ENCODE measurements at places on chromosomes 6 and 20. TPM values are rescaled to one million over a fixed set of nuclear protein-coding genes. Genes with fewer than 3 reads are reported as not detected.

GRCh38 chr20:48211238-48211637, 426.0 kb upstream of the SULF2 start:
- H3K36me3 ChIP-seq: no peaks in the 10 kb centered on the region
- no peaks in the 10 kb centered on the region for H3K4me1 ChIP-seq
- DNase-seq: no peak
- H3K27ac ChIP-seq: no peak overlapping the region
- no peak overlapping the region for H3K4me3 ChIP-seq

- peak overlapping the region; percentile 69 for H3K4me3 ChIP-seq
- peak overlapping the region; percentile 93 for H3K27ac ChIP-seq
- peaks cover 37% of the 10 kb centered on the region for H3K4me1 ChIP-seq
- peak; percentile 69 for DNase-seq
- H3K27me3 ChIP-seq: no peaks in the 10 kb centered on the region
Observed at GRCh38 chr6:128491100-128491581, 29.3 kb downstream of the PTPRK start.

DNA sequence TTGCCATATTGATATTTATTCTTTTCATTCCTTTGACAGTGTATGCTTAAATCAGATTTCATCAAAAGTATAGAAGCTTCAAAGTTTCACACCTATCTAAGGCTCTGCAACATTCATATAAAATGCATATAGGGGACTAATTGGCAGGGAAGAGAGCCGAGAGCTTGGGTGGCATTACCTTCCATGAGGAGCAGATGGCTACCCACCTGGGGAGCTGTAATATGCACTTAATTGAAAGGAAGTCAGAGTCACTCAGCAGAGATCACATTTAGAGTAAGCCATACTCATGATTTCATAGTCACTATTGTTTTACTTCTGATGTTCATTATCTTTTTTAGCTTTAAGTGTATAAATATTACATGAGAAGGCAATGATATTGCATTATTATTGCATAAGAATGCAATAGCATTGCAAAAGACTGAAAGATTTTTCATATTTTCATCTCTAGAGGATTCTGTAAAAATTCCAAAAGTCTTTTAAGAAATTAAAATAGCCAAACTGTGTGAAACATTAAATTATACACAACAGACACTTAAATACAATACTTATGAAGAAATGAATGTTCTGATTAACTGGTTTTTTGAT, 1305.2 kb downstream of the EPHA7 start:
- no peak overlapping the region for H3K27ac ChIP-seq
- no peaks in the 10 kb centered on the region for H3K36me3 ChIP-seq
- H3K4me3 ChIP-seq: no peak overlapping the region
- H3K4me1 ChIP-seq: no peaks in the 10 kb centered on the region

DNA sequence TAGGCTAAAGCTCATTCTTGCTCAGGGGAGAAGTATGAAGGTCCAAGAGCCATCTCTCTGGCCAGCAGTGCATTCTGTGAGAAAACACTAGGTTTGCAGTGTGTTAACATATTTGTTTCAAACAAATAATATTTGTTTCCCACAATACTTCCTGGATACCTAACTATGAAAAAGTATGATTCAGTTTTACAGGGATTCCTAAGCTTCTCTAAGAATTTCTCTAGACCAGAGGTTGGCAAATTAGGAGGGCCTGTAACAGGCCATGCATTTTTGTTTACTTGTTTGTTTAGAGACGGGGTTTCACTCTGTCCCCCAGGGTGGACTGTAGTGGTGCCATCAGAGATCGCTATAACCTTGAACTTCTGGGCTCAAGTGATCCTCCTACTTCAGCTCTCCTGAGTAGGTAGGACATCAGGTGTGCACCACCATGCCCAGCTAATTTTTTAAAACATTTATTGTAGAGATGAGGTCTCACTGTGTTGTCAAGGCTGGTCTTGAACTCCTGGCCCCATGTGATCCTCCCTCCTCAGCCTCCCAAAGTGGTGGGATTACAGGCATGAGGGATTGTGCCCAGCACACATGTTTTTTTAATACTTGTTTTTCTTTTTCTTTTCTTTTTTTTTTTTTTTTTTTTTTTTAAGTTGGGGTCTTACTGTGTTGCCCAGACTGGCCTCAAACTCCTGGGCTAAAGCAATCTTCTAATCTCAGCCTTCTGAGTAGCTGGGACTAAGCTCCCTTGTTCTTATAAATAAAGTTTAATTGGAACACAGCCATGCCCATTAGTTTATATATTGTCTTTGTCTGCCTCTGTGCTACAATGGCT, 71.7 kb downstream of the ADGRG6 start:
- H3K4me1 ChIP-seq: peaks cover 29% of the 10 kb centered on the region
- no peak overlapping the region for H3K4me3 ChIP-seq
- no peak for DNase-seq
- no peaks in the 10 kb centered on the region for H3K27me3 ChIP-seq

- H3K27ac ChIP-seq: no peak overlapping the region
- H3K36me3 ChIP-seq: no peaks in the 10 kb centered on the region
- no peaks in the 10 kb centered on the region for H3K27me3 ChIP-seq
- peaks cover 12% of the 10 kb centered on the region for H3K4me1 ChIP-seq
- H3K4me3 ChIP-seq: no peak overlapping the region
- peak; percentile 49 for DNase-seq
Observed at GRCh38 chr20:53677447-53678314, 84.0 kb upstream of the ZNF217 start.

DNA sequence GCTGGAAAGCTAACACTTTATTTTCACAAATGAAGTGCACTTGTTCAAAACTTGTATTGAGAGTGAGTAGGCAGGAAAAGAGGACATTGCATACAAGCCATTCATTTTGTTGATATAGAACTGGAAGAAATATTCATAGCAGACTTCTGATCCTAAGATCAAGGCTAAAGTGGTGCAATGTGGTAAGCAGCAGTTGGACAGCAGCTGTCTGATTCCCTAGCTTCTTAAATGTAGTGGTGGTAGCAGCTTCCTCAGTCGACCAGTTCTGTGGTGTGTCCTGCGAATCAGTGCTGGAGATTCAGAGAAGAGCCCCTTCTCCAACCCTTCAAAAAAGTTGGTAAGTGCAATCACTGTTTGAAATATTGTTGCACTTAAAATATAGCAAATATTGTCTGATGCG, 281.7 kb upstream of the GJE1 start:
- H3K4me3 ChIP-seq: no peak overlapping the region
- no peak for DNase-seq
- H3K36me3 ChIP-seq: no peaks in the 10 kb centered on the region
- no peaks in the 10 kb centered on the region for H3K4me1 ChIP-seq
- no peaks in the 10 kb centered on the region for H3K27me3 ChIP-seq

DNA sequence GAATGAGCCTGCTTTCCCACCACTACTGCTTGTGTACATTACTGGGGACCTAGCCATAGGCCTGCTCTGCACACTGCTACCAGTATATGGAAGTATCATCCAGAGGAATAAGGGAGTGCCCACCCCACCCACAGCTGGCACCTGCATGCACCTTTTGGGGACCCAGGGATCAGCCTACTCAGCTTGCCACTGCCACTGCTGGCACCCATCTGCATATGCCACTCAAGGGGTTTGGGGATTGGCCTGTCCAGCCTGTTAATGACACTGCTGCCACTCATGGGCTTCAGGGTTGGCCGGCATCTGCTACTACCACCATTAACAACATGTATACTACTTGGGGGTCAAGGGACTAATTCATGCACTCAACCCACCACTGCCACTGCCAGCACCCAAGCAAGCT, 832.1 kb downstream of the PHF3 start:
- no peaks in the 10 kb centered on the region for H3K27me3 ChIP-seq
- no peaks in the 10 kb centered on the region for H3K4me1 ChIP-seq
- H3K36me3 ChIP-seq: no peaks in the 10 kb centered on the region
- no peak overlapping the region for H3K27ac ChIP-seq
- no peak for DNase-seq
- H3K4me3 ChIP-seq: no peak overlapping the region

The SLC22A3 gene
- 0.57 TPM for total RNA-seq

DNA sequence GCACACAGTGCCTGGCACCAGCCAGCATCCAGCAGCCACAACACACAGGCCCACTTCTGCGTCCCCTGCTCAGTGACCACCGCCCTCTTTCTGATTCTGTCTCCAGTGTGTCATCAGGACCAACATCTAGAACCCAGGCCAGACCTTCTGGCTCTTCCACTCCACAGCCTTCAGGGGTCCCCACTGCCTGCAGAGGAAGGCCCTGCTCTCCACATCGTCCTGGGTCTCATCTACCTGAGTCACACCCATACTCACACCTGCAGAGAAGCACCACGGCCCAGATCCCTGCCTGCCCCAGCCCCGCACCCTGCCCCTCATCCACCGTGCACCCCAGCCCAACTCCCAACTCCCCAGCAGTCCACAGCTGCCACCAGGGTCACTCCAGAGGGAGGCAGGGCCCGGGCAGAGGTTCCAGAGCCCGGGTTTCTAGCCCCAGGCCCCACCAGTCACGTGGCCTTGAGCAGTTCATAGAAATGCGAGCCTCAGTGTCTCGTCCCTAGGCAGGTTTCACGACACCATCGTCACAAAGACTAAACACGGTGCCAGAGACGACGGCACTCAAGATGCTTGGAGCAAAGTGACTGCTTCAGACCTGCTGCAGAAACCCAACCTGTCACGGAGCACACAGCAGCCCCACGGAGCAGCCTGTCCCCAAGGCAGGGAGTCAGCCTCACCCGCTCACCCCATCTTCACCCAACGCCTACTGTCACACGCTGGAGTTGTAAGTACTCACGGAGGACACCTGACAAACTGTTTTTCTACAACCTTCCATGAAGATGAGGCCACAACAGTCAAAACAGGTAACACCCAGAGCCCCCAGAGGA, 16.1 kb downstream of the TAF4 start:
- H3K36me3 ChIP-seq: no peaks in the 10 kb centered on the region
- DNase-seq: no peak
- H3K27me3 ChIP-seq: no peaks in the 10 kb centered on the region
- no peak overlapping the region for H3K4me3 ChIP-seq
- no peaks in the 10 kb centered on the region for H3K4me1 ChIP-seq

DNA sequence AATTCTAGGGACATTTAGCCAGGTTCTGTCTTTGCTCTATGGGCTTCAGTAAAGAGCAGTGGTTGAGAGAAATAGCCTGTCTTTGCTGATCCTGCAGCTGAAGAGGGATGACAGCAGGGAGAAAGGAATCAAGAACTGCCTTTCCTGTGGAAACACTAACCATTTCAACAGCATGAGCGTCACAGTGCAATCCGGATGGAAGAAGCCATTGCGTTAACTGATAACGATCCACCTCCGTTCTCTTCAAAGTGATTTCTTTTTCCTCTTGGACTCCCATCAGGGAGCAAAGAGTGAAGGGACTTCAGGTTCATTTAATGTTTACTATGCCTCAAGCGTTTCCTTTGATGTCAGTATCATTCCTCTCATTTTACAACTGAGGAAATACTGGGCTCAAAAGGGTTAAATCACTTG, 35.2 kb upstream of the EEF1E1 start:
- no peak for DNase-seq
- no peaks in the 10 kb centered on the region for H3K36me3 ChIP-seq
- H3K27me3 ChIP-seq: no peaks in the 10 kb centered on the region
- no peaks in the 10 kb centered on the region for H3K4me1 ChIP-seq

The SLC22A1 gene
- 3.2 TPM for total RNA-seq

DNA sequence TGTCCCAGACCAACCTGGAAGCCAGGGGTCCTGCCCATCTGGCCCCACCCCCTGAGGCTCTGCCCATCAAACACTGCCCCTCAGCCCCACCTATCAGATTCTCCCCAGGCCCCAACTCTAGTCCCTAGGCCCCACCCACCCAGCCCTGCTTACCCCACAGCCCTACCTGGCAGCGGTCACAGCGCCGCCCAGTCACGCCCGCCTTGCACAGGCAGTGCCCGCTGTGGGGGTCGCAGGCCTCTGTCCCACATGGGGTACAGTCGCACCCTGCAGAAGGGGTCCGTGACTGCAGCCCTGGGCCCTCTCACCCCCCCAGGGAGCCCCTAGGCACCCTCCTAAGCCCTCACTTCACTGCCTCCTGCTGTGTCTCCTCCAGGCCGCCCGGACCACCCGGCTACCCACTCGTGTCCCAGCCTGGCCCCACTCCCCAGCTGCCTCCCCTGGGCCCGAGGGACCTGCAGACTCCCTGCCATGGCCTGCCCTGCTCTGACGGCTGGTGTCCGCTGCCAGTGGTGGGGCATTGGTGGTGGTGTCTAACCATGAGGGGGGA, 19.8 kb downstream of the ADRM1 start:
- H3K27ac ChIP-seq: no peak overlapping the region
- no peak for DNase-seq
- no peaks in the 10 kb centered on the region for H3K27me3 ChIP-seq
- H3K36me3 ChIP-seq: no peaks in the 10 kb centered on the region
- H3K4me1 ChIP-seq: no peaks in the 10 kb centered on the region
- no peak overlapping the region for H3K4me3 ChIP-seq

The WFDC9 gene
- total RNA-seq: not detected

The SLC22A2 gene
- not detected for total RNA-seq

GRCh38 chr6:157017861-157018260, 240.7 kb downstream of the ARID1B start:
- H3K27ac ChIP-seq: no peak overlapping the region
- H3K27me3 ChIP-seq: no peaks in the 10 kb centered on the region
- H3K4me1 ChIP-seq: peaks cover 11% of the 10 kb centered on the region
- no peak for DNase-seq

GRCh38 chr6:20572940-20573339, 38.7 kb downstream of the CDKAL1 start:
- H3K27me3 ChIP-seq: no peaks in the 10 kb centered on the region
- no peak overlapping the region for H3K27ac ChIP-seq
- H3K4me3 ChIP-seq: no peak overlapping the region
- no peaks in the 10 kb centered on the region for H3K36me3 ChIP-seq
- peak; percentile 36 for DNase-seq

- peak overlapping the region; percentile 12 for H3K4me3 ChIP-seq
- no peaks in the 10 kb centered on the region for H3K36me3 ChIP-seq
- DNase-seq: peak; percentile 87
- H3K4me1 ChIP-seq: peaks cover 20% of the 10 kb centered on the region
- H3K27me3 ChIP-seq: no peaks in the 10 kb centered on the region
- H3K27ac ChIP-seq: no peak overlapping the region
Observed at GRCh38 chr6:52995913-52996645, 995 bp upstream of the GSTA4 start.

DNA sequence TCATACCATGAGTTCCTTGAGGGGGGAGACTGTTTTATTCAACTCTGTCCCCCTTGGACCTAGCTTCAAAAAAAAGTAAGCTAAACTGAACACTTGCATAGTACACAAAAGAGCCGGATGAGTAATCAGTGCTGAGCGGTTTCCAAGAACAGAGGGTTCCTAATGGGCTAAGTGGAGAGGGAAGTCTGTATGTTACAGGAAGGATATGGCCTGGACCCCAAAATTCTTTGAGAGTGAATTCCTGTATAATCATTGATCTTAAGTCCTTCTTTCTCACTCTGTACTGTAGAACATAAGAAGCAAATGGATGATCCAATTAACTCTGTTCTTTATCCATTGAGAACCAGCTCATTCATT, 324.7 kb upstream of the CNR1 start:
- H3K36me3 ChIP-seq: no peaks in the 10 kb centered on the region
- H3K4me3 ChIP-seq: no peak overlapping the region
- peaks cover 4% of the 10 kb centered on the region for H3K4me1 ChIP-seq

The C6orf141 gene
- 0.55 TPM for total RNA-seq

GRCh38 chr6:29336269-29336668, 32.4 kb downstream of the OR5V1 start:
- H3K27ac ChIP-seq: no peak overlapping the region
- no peaks in the 10 kb centered on the region for H3K4me1 ChIP-seq
- no peak overlapping the region for H3K4me3 ChIP-seq

GRCh38 chr6:149489967-149490366, 5.2 kb upstream of the ZC3H12D start:
- no peak overlapping the region for H3K4me3 ChIP-seq
- DNase-seq: no peak
- peaks cover 3% of the 10 kb centered on the region for H3K4me1 ChIP-seq
- H3K27ac ChIP-seq: no peak overlapping the region

GRCh38 chr6:168365422-168366165, 46.0 kb upstream of the DACT2 start:
- no peak overlapping the region for H3K27ac ChIP-seq
- H3K36me3 ChIP-seq: no peaks in the 10 kb centered on the region
- no peak overlapping the region for H3K4me3 ChIP-seq
- no peaks in the 10 kb centered on the region for H3K27me3 ChIP-seq
- H3K4me1 ChIP-seq: no peaks in the 10 kb centered on the region
